ENCODE measurements at places on chromosomes 12 and 14. TPM values are rescaled to one million over a fixed set of nuclear protein-coding genes. Genes with fewer than 3 reads are reported as not detected.

Gene NTF3
- total RNA-seq = not detected

- no peaks in the 10 kb centered on the region for H3K4me1 ChIP-seq
- no peak overlapping the region for H3K27ac ChIP-seq
- no peaks in the 10 kb centered on the region for H3K27me3 ChIP-seq
Measured at GRCh38 chr12:117629454-117629853, 268.0 kb upstream of the NOS1 start.

DNA sequence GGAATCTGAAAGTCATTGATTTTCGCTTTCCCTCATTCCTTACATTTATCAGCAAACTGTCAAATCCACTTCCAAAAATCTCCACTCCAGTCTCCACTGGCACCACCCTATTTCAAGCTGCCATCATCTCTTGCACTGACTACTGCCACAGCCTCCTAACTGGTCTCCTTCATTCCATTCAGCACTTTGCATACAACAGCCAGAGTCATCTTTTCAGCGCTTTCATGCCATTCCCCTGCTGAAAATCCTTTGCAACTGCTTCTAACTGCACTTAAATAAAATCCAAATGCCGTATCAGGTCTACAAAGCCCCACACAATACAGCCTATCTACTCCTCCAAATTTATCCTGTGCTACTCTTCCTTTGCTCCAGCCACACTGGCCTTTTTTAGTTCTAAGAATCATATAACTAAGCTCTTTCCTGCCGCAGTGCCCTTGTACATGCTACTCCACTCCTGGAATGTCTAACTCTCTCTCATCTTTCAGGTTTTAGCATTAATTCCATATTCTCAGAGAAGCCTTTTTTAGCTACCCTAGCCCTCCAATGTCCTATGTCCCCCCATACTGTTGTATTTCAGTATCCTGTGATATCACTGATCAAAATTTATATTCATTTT, 21.6 kb downstream of the FERMT2 start:
- H3K4me3 ChIP-seq = no peak overlapping the region
- no peak overlapping the region for H3K27ac ChIP-seq
- H3K4me1 ChIP-seq = peaks cover 49% of the 10 kb centered on the region
- no peak for DNase-seq
- no peaks in the 10 kb centered on the region for H3K27me3 ChIP-seq

Gene AICDA
- total RNA-seq = not detected

Gene KRT85
- not detected for total RNA-seq

DNA sequence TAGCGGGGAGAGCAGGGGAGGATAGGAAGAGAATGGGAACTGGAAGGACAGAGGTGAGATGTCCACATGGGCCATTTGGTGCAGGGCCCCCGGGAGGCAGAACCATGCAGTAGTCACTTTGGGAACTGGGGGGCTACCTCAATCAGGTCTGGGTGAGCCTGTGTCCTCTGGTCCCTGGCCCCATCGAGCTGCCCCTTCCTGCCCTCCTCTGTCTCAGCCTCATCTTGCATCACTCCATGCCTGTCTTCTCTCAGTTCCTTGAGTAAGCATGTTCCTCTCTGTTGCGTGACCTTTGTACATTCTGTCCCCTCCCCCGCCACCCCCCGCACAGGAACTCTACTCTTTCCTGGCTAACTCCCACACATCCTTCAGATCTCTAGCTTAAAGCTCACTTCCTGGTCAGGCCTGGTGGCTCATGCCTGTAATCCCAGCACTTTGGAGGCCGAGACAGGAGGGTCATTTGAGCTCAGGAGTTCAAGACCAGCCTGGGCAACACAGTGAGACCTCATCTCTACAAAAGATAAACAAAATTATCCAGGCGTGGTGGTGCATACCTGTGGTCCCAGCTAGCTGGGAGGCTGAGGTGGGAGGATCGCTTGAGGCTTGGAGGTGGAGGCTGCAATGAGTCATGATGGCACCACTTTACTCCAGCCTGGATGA, 23.2 kb downstream of the FOS start:
- no peak for DNase-seq
- no peak overlapping the region for H3K27ac ChIP-seq
- H3K4me3 ChIP-seq = no peak overlapping the region

- no peak overlapping the region for H3K4me3 ChIP-seq
- no peaks in the 10 kb centered on the region for H3K36me3 ChIP-seq
- no peak for DNase-seq
- H3K27me3 ChIP-seq = no peaks in the 10 kb centered on the region
Measured at GRCh38 chr12:48894271-48894670, 28.6 kb upstream of the RND1 start.

Data from thyroid gland (tissue), 4 donors.